ENCODE measurements at places on chromosomes 13 and 19. TPM values are rescaled to one million over a fixed set of nuclear protein-coding genes. Genes with fewer than 3 reads are reported as not detected.

Gene KLK15
- not detected for total RNA-seq

DNA sequence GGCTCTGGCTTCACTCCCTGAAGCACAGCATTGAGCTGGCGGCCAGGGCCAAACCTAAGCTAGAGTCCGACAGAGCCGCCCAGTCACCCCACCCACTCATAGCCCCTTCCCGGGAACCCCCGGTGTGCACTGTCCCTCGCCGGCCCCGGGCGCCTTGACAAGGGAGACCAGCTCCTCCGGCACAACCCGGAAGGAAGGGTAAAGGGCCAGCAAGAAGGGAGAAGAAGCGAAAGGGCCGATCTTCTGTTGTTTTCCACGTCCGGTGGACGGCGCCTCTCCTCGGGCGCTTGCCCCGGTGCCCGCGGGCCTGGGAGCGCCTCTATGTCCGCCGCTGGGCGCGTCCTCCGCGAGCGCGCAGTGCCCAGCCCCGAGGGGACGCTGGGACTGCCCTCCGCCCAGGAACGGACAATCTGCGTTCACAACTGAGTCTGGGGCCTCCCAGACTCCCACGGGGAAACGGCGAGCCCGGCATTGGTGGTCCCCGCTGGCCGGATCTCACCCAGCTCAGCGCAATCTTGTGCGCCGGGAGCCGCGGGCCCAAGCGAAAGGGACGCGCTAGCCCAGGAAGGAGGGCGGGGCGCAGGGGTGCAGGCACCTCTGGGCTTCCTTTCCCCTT is 172.5 kb upstream of the MIR17HG start:
- peaks cover 11% of the 10 kb centered on the region for H3K4me1 ChIP-seq
- H3K27ac ChIP-seq = no peak overlapping the region

DNA sequence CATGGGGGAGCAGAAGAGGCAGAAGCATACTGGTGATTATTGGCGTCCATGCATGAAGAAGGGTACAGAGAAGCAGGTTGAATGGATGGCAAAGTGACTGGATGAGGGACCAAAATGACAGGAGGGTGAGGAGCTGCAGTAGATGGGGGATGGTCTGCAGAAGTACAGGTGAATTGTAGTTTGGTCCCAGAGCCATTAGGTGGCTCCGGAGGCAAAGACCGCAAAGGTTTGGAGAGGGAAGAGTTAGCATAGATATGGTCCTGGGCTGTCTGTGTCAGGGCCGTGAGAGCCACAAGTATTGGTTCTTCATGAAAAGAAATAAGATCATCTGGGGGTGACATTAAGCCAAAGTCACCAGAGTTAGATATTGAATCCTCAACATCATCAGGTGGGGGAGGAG is 59.0 kb upstream of the ZNF726 start:
- peaks cover 9% of the 10 kb centered on the region for H3K36me3 ChIP-seq
- no peak overlapping the region for H3K4me3 ChIP-seq
- H3K27ac ChIP-seq = no peak overlapping the region
- no peaks in the 10 kb centered on the region for H3K4me1 ChIP-seq
- no peak for DNase-seq

- peaks cover 6% of the 10 kb centered on the region for H3K4me1 ChIP-seq
- H3K4me3 ChIP-seq = no peak overlapping the region
- DNase-seq = no peak
- H3K27me3 ChIP-seq = no peaks in the 10 kb centered on the region
- H3K36me3 ChIP-seq = no peaks in the 10 kb centered on the region
- H3K27ac ChIP-seq = no peak overlapping the region
Measured at GRCh38 chr13:30722361-30722760, 13.0 kb upstream of the ALOX5AP start.

DNA sequence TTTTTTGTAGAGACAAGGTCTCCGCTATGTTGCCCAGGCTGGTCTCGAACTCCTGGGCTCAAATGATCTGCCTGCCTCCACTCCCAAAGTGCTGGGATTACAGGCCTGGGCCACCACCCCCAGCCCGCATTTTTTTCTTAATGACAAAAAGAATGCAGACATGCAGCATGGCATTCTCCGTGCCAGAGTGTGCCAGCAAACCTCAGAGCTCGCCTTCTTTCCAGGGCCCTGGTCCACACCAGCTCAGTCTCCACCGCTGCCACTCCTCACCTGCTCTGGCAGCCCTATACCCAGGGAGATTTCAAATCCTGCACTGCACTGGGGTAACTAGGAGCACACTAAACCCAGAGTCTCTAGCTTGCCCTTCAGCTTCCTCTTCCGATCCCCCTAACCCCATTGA is 41.7 kb downstream of the ZIC5 start:
- peaks cover 19% of the 10 kb centered on the region for H3K27me3 ChIP-seq
- peaks cover 9% of the 10 kb centered on the region for H3K4me1 ChIP-seq
- H3K27ac ChIP-seq = no peak overlapping the region
- no peak for DNase-seq
- H3K36me3 ChIP-seq = no peaks in the 10 kb centered on the region

All from mesothelial cell of epicardium (in vitro differentiated cells).